GM06990 (cell line): ENCODE measurements at places on chromosomes 5 and 9.

DNA sequence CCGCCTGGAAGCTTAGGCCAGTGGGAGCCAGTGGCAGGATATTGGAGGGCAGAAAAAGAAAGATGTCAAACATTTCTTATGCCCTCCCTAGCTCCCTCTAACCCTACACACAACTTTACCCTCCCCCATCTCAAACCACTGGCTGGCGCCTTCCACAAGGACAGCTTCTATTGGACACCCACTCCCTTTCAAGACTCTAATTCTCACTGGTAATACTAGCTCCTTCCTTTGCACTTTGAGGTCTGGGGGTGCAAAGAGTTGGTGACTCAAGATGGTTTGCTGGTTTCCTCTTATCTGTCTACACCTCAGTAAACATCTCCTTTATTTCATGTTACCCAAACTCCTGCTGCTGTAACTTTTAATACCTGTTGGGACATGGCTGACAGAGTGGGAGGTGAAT is 11.6 kb upstream of the ITGA1 start:
- DNase-seq: no peak

DNA sequence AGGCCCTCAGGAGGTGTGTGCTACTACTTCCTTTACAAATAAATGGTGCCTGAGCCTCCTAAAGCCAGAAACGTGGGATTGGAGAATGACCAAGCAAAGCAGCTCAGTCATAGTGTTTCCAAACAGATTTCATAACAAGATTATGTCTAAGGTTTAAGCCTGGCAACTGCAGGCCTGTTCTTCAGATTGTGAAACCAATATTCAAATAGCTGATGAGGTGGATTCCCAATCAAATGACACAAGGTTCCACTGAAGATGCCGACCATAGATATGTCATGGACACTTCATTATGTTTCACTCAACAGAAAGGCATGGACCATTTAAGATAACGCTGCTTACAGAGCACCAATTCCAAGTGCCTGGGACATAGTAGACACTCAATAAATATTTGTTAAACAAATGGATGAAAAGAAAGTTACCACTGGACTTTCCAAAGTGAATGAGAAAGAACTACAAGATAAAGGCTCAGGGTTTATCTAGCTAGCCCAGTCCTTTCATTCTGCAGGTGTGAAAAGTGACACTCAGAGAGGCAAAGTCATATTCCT is 189.5 kb downstream of the ACTL7B start:
- DNase-seq: no peak

DNA sequence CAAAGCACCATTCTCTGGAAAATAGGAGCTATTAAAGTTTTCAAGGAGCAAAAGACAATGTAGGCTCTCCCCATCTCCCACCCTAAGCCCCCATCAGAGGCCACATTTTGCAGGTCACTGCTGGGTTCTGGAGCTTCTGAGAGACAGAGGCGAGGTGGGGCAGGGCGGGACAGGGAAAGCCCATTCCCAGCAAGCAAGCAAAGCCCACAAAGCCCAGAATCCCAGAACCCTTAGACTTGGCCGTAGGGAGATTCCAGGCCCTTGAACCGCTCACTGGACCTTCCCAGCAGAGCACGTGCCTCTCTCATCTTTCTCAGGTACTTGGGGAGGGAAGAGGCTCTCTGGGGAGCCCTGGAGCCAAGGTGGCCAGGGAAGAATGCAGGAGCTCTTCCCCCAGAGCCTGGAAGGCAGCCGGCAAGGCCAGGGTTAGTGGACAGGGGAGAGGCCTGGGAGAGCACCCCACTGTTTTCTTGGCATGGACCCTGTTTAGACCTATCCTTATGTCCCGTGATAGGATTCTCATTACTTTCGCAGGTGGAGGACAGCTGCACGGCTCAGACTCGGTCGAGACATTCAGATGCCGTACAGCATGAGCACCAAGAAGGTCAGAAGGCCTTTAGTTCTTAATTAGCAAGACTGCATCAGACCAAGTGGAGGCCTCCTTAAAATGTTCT is 52.4 kb downstream of the ZNF354C start:
- no peak for DNase-seq

DNA sequence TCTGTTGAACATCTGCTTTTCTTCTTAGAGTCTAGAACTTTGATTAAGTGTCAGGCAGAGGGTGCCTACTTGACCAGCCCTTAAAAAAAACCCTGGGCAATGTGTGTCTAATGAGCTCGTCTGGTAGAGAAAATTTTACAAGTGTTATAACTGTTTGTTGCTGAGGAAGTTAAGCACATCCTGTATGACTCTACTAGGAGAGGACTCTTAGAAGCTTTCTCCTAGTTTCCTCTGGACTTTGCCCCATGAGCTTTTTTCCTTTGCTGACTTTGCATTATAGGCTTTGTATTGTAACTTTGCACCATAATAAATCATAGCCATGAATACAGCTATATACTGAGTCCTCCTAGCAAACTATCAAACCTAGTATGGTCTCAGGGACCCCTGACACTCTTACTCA is 39.4 kb downstream of the GNG10 start:
- DNase-seq: no peak

- no peak for DNase-seq
Observed at GRCh38 chr5:127839496-127840197, 136.5 kb downstream of the CCDC192 start.

DNA sequence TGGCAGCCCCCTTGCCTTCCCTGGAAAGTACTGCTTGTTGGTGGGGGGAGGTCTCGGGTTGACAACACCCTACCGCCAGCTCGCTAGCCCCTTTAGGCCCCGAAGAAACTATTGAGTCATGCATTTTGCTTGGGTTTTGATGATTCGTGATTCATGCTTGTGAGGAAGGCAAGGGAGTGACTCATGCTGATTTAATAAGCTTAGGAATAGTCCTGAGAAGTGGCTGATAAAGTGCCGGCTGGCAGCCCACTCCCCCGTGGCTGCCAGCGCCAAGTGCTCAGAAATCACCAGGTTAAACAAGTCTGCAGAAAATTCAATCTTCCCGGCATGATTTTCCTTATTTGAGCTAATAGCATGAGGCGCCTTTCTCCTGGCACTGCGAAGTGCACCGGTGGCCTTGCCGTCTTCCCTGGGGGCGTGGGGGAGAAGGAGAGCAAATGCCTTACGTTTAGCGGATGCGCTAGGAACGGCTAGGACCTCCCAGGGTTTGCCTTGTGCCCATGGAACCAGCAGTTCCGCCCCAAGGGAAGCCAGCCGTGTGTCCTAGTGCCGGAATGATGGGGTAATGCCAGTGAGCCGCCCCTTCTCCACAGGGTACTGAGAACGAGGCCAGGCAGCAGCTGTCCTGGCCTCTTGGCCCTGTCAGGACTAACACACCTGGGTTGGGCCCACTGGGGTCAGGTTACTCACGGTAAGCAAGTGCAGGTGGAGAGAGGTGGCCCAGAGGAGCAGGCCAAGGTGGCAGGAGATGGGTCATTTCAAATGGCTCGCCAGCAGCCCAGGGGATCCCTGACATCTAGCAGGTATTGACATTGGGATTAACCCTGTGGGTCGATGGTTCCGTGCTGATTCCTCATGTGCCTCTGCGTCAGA is 151.9 kb downstream of the MACROH2A1 start:
- no peak for DNase-seq

DNA sequence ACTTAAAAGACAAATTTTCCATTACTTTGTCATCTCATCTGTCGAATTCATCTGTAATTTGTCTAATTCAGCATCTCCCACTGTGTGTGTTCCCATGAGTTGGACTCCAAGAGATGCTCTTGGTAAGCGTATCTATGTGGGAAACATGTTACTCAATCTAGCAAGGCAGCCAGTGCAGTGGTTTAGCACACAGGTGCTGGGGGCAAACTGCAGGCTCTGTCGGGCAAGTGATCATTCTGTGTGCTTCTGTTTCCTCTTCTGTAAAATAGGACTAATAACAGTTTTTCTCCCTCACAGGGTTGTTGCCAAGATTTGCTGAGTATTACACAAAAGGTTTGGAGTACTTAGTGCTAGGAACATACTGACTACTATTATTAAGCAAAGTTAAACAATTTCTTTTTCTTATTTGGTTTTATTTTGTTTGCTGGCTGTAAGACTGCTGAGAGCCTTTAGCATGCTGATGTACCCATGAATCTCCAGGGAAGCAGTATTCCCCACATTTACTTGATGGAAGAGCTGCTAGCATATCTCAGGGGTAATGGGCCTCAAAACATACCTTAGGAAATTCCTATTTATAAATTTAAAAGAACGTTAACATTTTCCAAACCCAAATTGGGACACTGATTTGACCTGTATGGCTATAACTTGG is 709 bp upstream of the GAPT start:
- DNase-seq: no peak

- no peak for DNase-seq
Observed at GRCh38 chr9:134239130-134239903, 75.0 kb upstream of the RNU6ATAC start.

- DNase-seq: no peak
Observed at GRCh38 chr5:134111741-134112647, 2.5 kb upstream of the TCF7 start.

DNA sequence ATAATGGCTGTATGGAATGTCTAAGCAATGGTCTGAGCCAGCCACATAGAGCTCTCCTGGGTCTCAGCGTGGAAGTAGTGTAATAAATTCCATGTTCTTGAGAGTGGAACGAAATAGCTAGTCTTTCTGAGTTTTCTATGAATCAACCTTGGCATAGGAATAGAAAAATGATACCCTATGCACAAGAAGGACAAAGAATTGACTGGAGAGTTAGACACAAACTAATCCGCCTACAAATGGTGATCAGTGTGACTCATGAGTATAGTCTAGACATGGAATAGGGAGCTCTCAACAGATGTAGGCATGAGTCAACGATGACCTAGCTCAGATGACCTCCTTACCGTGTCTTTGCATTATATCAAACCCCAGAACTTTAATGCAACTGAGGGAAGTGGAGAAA is 256.8 kb upstream of the GRIN3A start:
- DNase-seq: no peak

GRCh38 chr9:76451234-76451633 is 7.7 kb upstream of the GCNT1 start:
- no peak for DNase-seq

DNA sequence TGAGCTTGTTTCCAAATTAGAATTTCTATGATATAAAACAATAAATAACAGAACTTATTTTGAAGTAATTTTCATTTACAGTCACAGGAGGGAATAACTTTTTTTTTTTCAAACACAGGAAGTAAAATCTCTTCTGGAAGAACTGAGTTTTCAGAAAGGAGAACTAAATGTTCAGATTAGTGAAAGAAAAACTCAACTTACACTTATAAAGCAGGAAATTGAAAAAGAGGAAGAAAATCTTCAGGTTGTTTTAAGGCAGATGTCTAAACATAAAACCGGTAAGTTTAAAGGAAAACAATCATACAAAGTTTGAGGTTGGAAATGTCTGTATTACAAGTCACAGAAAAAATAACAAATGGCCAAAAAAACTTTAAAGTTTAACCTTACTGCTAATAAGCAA is 41.6 kb downstream of the RAB14 start:
- no peak for DNase-seq

DNA sequence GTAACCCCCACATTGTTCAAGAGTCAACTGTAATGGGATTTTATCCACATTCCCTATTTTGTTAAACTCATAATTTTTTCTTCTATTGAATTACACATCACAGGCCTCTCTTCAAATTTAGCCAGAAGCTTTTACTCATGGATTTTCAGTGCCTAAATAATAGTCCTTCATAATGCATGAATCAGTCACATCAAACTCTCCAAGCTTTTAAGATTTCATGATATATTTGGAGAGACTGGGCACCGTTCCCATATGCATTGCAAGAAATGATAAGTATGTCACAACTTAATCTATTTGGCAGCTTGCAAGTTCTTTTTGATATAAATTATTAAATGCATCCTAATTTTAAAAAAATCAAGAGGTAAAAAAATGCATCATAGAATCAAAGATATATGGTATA is 465.9 kb downstream of the DMAC1 start:
- no peak for DNase-seq

DNA sequence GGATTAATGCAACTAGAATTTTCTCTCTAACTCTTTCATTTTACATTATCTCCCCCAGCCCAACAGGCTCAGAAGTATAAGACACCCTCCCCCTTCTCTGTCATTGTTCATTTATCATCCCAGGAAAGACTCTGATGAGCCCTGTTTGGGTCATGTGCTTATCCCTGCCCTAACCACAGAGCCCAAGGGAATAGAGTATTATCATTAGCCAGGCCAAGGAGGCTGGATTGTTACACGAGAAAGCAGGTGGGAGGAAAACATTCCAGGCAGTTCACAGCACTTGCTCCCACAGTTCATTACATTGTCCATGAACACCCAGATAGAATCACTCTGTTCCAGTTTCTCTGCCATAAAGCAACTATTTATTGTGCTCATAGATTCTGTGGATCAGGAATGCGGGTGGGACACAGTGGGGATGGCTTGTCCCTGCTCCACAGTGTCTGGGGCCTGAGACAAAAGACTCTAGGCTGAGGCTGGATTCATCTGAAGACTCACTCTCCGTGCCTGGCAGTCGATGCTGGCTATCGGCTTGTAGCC is 59.5 kb upstream of the TMEM215 start:
- DNase-seq: no peak

- DNase-seq: no peak
Observed at GRCh38 chr9:88421348-88421747, 33.1 kb downstream of the SPIN1 start.

GRCh38 chr5:72032788-72033187 is 74.5 kb upstream of the MAP1B start:
- no peak for DNase-seq

- no peak for DNase-seq
Observed at GRCh38 chr9:35891646-35892045, 14.4 kb upstream of the HRCT1 start.

DNA sequence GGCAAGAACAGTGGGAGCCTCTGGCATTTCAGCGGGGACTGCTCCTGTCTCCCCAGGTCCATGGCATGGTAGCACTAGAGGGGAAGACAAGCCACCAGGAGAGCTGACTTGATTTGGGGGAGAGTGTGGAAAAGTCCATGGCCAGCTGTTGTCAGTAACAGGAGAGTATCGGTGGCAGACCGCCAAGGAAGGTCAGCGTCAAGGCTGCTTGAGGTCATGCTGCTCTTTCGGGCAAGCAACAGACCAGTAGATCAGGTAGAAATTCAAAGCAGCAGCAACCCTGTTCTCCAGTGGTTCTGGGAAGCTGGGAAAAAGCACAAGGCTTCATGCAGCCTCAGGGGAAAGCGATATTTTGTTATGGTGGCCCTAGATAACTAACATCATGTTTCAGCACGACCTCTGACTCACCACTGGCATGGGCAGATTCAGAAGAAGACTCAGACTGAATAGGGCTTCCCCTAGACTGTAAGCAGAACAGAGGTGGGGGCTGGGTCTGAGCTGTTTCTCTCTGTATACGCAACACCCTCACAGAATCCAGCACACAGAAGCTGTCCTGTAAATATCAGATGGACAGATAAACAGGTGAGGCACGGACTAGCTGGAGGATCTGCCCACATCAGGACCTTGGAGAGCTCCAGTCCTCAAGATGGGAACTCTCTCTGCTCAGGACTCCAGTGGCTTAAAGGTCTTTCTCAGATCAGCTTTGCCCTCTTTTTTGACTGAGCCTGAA is 35.2 kb upstream of the PLEKHG4B start:
- DNase-seq: no peak

DNA sequence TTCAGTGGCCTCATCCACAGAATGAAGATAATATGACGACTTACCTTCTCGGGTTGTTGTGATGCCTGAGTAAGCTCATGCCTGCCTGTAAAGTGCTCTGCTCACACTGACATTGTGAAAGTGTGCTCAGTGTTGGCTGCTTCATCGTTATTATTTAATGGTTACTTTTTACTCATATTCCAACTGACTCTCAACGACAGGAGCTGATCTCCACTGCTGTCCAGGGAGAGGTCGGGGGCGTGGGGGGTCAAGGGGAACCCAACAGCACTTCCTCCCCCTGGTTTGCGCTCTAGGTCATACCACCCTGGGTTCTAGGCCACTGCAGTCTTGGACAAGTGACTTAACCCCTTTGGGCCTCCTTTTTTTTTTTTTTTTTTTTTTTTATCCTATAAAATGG is 52.9 kb upstream of the ANGPTL2 start:
- no peak for DNase-seq
